ENCODE measurements at places on chromosomes 1 and 21. TPM values are rescaled to one million over a fixed set of nuclear protein-coding genes. Genes with fewer than 3 reads are reported as not detected.
A peak's percentile ranks its signal among the peaks of the same experiment; 100 is the strongest.

AGT gene
- total RNA-seq: 4.1 TPM

PCSK9 gene
- 4.1 TPM for total RNA-seq

EPHA8 gene
- 2.0 TPM for total RNA-seq

GBP7 gene
- not detected for total RNA-seq

SLAMF6 gene
- total RNA-seq: under 0.01 TPM

CFAP74 gene
- total RNA-seq: 0.41 TPM

DNA sequence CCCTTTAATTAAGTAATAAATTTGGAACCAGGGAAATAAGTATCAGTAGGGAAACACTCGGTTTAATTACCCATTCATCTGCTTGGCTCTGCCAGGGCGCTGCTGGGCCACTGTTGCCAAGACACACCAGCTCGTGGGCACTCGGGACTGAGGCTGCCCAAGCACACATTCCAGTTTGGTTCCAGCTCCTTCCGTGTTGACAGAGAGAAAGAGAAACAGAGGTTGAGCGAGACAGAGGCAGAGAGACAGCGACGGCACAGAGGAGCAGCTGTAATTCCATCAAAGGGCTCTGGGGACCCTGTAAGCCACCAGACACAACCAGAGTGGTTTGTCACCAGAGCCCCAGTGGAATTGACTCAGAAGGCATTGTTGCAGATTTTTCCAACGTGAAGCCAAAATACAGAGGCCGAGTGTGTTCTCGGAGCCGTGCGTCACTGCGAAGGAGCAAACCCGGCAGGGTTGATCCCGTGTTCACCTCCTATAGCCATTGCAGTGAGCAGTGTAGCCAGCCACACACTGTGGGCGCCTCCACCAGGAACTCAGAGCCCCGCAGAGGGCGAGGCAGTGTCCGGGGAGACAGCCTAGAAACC lies 33.5 kb downstream of the SYF2 start:
- DNase-seq: peak; percentile 21

- peak; percentile 29 for DNase-seq
Observed at GRCh38 chr1:240611619-240612480, at the start of gene GREM2. GREM2 (minus strand) TSS chr1:240612155; CDS start chr1:240493475, 118,680 bp downstream.

DNA sequence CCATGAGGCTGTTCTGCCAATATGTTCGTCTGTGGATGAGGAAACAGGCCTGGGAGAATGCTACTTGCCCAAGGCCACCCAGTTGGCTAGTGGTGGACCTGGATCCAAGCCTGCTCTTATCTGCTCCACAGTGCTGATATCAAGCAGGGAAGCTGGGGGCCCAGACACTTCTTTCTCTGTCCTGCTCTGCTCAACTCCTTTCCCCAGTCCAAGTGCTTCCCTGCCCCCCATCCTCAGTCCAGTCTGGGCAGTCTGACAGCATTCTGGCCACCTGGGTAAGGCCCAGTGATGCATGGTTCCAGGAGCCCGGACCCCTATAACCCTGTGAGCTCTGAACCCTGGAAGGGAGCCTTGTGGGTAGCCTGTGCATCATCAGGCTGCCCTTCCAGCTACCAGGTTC lies 4.2 kb upstream of the PAQR7 start:
- no peak for DNase-seq

- DNase-seq: no peak
Observed at GRCh38 chr1:176903474-176903873, 261.0 kb downstream of the ASTN1 start.

DNA sequence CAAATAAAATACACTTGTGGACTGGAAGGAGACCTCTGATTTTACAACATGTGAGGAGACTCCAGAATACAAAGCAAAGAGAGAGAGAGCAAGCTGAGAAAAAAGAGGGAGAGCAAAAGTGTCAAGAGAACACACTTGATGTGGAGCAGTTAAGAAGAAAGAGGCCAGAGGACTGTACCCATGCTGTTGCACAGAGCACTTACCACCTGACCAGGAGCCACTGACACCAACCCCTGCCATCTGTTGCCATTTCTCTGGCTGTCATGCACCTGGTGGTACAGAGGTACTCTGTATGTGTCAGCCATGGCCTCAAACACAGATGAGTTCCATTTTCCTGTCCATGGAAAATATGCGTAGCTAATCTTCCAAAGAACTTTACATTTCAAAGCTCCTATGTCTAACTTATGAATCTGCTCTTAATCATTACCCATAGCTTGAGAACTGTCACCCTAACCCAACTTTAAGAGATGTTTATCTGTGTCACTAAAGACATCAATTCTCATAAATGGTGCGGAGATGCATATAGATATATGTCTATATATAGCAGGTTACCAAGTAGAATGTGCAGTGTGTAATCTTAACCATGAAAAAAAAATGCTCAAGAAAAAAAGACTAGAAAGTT lies 32.8 kb upstream of the ABCD3 start:
- no peak for DNase-seq

DNA sequence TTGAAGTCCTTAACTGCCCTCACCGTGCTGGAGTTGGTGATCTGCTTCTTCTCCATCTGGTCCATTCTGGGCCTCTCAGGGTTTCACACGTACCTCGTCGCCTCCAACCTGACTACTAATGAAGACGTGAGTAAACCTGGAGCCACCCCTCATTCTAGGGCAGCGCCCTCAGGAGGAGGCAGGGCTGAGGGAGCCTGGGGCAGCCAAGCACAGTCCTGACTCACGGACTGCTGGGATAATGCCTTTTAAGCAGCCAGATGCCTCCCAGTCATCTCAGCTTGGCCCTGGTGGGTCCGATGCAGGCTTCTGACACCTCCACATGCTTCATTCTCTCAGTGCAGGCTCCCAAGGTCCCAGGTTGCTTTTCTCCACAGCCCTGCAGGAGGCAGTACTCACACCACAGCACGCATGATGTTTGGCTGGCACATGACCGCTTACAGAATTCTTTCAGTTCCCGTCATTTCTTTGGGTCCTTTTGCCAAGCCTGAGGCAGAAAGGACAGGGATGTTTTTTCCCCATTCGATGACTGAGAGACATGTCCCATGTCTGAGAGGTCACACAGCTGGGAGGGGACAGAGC lies 11.8 kb upstream of the SFN start:
- no peak for DNase-seq

GRCh38 chr1:6419804-6420453 lies at the start of gene HES2:
HES2 (minus strand) TSS chr1:6419919; CDS start chr1:6419820, 99 bp downstream.
- DNase-seq: peak; percentile 49

GRCh38 chr1:1166642-1167397 lies 6.9 kb upstream of the TTLL10 start:
- no peak for DNase-seq

DNA sequence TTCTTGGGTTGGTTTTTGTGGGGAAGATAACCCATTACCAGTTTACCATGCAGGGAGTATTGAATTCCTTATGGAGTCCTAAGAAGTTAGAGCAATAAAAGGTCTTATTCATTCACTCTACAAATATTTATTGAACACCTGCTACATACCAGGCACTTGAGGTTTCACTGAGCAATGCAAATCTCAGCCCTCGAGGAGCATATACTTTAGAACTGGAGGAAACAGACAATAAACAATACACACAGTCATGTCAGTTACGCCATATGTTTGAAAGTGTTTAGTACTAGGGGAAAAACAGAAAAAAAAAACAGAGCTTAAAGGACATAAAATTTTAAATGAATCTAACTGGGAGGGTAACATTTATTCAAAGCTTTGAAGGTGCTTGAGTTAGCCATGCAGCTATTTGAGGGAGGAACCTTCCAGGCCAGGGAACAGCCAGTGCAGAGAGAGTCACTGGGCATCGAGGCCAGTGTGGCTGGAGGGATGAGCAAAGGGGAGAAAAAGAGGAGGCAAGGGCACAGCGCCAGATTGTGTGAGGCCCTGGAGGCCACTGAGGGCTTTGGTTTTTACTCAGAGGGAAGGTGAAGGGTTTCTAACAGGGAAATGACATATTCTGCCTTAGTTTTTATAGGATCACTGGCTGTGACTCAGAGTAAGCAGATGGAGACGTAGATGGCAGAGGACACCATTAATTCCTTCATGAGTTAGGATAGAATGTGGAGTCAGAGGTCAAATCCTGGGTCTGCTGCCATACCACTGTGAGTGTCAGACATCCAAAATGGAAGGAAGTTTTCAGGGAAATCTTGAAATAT lies 32.7 kb downstream of the C1orf21 start:
- DNase-seq: no peak

DNA sequence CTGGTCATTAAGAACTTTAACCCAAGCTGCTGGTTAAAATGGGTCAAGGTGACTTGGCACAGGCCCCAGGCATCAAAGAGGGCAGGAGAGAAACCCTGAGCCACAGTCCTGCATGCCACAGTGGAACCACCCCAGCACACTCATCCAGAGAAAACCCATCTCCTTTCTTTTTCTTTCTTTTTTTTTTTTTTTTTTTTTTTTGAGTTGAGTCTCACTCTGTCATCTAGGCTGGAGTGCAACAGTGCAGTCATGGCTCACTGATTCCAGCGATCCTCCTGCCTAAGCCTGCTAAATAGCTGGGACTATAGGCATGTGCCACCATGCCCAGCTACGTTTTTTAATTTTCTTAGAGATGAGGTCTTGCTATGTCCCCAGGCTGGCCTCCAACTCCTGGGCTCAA lies 109.2 kb upstream of the RAB4A start:
- DNase-seq: no peak

- DNase-seq: no peak
Observed at GRCh38 chr1:108075055-108075454, 110.1 kb upstream of the VAV3 start.

DNA sequence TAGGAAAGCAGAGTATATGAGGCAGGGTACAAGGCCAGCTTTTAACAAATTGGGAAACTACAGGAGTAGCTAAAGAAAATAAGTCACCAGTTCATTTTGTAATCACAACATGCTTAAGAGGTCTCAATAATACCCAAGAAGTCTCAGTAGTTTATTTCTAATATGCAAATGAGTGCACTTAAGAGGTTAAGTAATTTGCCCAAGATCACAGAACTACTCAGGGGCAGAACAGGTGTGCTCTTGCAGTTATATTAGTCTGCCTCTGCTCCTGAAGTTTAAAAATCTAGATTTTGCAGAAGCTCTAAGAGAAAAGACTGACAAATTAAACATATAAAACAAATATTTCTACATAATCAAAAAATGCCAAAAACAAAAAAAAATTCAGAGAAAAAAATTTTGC lies 6.9 kb downstream of the EPS15 start:
- DNase-seq: no peak

DNA sequence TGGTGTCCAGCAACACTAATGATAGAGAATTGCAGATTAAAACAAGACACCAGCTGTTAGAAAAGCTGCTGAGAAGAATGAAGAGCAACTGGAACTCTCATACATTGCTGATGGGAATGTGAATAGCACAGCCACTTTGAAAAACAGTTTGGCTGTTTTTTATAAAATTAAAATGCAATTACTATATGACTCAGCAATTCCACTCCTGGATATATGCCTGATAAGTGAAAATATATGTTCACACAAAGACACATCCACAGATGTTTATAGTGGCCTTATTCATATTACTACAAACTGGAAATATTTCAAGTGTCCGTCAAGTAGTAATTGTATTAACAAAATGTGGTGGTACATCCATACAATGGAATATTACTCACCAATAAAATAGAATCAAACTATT lies 99.7 kb upstream of the HAO2 start:
- DNase-seq: no peak

GRCh38 chr1:226692823-226693222 lies 46.3 kb downstream of the ITPKB start:
- no peak for DNase-seq

- DNase-seq: no peak
Observed at GRCh38 chr1:8667869-8668594, 149.4 kb downstream of the RERE start.

GRCh38 chr1:150493175-150493574 lies 6.0 kb downstream of the TARS2 start:
- DNase-seq: no peak

DNA sequence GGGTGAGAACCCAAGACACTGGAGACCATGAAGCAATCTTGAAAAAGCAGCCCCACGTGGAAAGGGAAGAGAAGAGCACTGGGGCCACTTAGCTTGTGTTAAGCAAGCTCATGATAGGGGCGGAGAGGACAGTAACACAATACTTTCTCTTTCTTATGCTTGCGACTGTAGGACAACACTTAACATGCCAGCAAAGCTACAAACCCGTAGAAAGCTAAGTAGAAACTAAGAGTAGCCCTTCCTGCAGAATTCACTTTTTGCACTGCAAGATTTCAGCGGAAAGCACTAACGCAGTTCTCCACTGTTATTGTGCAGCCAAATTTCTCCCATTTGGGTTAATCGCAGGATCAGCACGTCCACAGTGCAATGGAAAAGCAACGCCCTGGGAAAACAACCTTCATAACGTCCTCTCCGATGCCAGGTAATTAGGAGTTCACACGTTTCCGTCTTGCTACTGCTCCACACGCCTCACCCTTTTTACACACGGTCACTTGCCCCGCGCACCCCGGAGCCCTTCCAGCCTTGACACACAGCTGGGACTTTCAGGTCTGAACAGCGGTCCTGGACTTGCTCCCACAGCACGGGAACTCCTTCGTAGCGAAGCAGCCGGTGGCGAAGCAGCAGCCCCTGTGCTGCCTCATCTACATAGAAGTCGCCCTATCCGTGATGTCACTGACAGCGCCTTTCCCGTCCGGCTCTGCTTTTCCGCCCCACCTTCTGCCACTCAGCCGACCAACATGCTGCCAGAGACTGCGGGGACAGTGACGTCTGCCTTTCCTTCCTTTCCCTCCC lies 148.6 kb downstream of the PPIAL4G start:
- no peak for DNase-seq

- DNase-seq: no peak
Observed at GRCh38 chr1:178688244-178688643, 36.8 kb upstream of the RALGPS2 start.

DNA sequence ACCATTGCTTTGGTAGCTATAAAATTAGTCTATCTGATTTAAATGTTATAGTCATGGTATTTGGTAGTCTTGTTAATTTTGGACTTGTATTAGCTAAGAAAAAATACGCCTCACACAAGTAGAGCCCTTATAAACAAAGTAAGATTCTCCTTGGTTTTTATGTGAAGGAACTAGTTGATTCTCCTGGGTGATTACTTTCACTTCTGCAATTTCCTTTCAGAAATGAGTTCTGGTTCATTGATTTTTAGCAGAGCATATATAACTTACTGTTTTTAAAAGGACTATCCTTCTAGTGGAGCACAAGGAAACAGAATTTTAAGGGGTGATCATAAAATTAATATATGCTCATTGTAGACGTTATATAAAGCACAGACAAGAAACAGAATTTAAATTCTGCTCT lies 120.1 kb downstream of the BACH1 start:
- DNase-seq: no peak

DNA sequence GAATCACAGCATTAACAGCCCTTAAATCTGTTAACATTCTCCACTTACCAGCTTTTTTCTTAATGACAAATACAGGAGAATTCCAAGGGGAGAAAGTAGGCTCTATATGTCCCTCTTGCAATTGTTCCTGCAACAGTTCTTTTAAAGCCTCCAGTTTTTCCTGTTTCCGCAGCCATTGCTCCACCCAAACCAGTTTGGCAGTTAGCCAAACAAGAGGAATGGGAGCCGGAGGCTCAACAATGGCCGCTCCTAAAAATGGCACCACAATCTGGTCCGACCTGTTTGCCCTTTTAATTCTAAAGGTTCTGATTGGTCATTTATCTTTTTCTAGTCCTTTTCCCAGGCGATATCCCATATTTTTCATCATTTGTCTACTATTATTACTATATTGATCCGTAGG lies 14.0 kb upstream of the L1TD1 start:
- no peak for DNase-seq

Data from frontal cortex (tissue), 4 donors.